AG08396 (cell line): ENCODE measurements at places on chromosomes 2 and 18.

- DNase-seq, result no peak
These were observed 197.3 kb downstream of the PTPRM start for GRCh38 chr18:7764405-7764804.

DNA sequence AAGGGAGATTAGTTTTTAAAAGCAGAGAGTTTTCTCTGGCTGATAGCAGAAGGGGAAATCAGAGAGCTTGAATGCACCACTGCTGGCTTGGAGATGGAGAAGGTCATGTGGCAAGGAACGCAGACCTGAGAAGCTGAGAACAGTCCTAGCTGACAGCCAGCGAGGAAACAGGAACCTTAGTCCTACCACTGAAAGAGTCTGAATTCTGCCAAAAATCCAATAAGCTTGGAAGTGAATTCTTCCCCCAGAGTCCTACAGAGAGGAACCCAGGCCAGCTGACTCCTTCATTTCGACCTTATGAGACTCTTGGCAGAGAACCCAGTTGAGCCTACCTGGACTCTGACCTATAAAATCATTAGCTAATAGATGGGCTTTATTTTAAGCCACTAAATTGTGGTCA, 371.9 kb upstream of the TNP1 start:
- no peak for DNase-seq

DNA sequence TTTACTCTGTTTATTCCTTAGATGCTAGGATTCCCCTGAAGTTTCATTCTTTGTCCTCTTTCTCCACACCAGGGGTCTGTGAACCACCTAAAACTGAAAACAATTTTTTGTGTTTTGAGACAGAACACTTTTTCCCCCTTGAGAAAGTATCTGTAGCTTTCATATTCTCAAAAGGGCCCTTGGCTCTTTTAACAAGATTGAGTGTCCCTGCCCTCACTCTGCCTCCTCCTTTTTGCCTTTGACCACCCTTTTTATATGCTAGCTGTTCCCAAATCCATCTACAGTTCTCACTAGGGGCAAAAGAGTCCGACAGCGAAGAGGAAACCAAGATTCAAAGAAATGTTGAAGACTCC, 883 bp upstream of the EHBP1 start:
- DNase-seq, result no peak

DNA sequence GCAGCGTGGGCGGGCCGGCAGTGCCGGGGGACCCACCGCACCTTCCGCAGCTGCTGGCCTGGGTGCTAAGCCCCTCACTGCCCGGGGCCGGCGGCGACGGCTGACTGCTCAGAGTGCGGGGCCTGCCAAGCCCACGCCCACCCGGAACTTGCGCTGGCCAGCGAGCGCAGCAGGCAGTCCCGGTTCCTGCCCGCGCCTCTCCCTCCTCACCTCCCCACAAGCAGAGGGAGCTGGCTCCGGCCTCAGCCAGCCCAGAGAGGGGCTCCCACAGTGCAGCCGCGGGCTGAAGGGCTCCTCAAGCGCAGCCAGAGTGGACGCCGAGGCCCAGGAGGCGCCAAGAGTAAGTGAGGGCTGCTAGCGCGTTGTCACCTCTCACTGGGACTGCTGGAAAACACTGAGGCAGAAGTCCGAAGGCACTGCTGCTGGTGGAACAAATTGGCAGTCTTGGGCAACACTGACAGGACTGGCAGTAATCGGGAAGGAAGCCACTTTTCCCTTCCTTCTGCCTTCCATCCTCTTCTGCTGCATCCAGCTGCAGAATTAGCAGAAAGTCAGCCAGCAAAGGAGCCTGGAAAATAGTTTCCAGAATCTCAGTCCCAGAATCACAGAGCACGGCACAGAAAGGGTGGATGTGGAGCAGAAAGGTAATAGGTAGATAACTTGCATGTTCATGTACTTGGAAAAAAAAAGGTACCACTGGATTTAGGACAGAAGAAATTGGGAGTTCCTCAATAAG, 179.4 kb upstream of the FN1 start:
- DNase-seq, result no peak

DNA sequence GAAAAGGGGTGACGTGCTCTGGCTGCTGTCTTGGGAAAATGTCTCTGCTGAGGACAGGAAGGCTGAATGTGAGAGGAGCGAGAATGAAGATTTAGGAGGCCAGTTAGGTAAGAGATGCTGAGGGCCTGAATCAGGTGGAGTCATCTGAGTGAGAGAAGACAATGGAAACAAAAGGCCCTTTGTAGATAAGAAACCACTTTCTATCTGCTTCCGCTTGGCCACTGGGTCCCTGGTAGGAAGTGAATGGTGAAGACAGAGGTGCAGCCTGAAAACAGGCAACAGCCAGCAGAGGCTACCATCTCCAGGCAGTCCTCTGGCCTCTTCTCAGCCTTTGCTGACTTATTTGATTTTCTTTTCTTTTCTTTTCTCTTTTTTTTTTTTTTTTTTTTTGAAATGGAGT, 374.0 kb upstream of the SLC14A2 start:
- no peak for DNase-seq

GRCh38 chr2:1246239-1246638, 167.0 kb upstream of the TPO start:
- DNase-seq, result no peak

DNA sequence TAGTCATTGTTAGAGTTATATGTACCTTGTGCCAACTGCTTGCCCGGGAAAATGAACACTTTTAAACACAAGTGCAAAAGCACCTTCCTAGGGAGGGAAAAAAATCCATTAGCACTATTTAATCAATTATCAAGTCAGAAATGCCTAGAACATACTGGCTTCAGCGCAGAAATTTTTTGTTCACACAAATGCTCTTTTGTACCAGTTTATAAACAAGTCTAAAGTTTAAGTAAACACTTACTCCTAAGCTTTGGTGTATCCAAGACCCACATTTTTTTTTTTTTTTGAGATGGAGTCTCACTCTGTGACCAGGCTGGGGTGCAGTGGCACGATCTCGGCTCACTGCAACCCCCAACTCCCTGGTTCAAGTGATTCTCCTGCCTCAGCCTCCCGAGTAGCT, 30.6 kb downstream of the GFPT1 start:
- no peak for DNase-seq

DNA sequence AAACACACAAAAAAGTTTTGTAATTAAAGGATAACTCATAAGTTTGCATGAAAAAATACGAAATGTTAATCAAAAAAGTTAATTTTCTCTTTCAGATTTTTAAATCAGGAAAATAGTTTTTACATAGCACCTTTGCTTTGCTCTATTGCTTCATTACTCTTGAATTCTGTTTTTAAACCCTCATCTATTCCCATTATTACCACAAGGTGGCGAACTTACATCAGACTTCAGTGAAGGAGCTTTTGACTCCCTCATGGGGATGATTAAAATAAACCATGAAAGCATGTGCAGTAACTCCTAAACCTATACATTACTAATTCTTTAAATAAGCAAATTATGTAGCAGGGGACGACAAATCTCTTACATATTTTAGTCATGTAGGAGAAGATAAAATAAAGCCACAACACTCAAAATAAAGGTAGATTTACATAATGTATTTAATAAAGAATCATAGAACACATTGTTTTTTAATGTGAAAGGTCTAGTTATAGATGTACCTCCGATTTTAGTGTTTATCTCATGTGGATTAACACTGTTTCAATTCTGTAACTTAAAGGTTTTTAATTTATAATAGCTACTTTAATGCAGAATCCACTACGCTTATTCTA, 105.2 kb downstream of the NETO1 start:
- DNase-seq, result peak; percentile 38

DNA sequence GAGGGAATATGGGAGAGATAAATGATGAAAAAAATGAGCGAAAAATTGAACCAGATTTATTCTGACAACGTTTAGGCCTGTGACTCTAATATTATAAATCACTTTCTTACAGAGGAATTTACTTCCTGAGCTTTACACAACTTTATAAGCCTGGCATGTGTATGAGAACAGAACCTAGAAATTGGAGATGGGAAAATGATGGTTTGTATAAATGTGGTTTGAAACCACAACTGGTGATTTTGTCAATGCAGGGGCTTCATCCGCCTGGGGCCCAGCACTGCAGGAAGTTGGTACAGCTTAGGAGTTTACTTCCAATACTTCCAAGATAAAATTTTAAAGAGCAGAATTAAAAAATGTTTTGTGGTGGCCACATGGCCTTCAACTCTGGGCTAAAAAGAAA, 82.3 kb downstream of the VAPA start:
- DNase-seq, result no peak

DNA sequence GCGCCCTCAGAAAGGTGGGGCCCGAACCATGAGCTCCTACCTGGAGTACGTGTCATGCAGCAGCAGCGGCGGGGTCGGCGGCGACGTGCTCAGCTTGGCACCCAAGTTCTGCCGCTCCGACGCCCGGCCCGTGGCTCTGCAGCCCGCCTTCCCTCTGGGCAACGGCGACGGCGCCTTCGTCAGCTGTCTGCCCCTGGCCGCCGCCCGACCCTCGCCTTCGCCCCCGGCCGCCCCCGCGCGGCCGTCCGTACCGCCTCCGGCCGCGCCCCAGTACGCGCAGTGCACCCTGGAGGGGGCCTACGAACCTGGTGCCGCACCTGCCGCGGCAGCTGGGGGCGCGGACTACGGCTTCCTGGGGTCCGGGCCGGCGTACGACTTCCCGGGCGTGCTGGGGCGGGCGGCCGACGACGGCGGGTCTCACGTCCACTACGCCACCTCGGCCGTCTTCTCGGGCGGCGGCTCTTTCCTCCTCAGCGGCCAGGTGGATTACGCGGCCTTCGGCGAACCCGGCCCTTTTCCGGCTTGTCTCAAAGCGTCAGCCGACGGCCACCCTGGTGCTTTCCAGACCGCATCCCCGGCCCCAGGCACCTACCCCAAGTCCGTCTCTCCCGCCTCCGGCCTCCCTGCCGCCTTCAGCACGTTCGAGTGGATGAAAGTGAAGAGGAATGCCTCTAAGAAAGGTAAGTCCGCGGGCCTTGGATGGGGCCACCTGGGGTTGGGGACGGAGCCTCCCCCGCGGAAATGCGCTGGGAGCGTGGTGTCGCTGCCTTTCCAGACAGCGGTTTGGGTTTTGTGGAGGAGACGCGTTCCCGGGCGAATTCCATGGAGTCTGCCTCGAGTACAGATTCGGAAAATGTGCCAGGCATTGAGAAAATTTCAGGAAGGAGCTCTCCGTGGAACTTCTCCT, 559 bp downstream of the HOXD1 start:
- DNase-seq, result no peak

- no peak for DNase-seq
These were observed 119.6 kb upstream of the ITGA6 start for GRCh38 chr2:172307800-172308199.

DNA sequence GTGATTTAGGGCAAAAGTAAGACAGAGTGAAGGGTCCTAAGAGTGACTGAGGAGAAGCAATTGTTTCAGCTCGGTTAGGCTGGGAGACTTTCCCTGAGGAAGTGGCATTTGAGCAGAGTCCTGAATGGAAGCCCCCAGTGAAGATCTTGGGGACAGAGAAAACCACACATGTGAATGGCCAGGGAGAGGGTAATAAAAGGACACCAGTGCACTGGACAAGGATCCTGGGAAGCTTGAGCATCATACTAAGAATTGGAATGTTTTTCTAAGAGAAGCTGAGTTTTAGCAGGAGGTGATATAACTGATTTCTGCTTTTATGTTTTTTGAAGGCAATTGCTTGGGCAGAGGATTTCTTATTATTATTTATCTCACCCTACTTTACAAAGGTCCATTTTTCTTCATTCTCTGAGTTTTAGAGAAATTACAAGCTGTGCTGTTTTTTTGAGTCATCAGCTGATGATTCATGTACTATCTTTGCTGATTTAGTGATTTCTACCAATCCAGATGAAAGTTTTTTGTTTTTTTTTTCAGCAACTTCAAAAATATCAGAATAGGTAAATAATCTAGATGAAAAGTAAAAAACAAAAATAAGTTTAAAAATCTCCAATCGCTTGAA, 43.5 kb downstream of the MFSD6 start:
- DNase-seq, result no peak
